Left lobe of liver (tissue), 2 donors: ENCODE measurements at places on chromosomes 2 and 18.

DNA sequence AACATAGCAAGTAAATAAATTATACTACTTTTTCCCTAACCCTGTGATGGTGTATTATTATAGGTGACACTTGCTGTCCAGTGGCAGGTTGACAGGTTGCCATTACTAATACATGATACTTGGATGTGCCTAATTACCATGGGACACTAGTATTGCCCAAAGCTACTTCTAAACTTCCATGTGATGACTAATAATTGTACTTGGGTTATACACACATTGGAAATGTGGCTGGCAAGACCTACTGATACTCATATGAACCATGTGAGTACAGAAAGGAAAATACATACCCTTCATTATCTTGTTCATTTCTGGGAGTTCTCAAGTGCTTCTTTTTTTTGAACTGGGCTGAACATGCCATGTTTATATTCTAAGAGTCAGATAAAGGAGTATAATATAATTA is 156.4 kb downstream of the IKZF2 start:
- no peak for DNase-seq

GRCh38 chr2:39523308-39524044 is 86.4 kb upstream of the MAP4K3 start:
- no peak for DNase-seq

- DNase-seq: no peak
Measured at GRCh38 chr2:25253153-25253626, 84.8 kb upstream of the POMC start.

DNA sequence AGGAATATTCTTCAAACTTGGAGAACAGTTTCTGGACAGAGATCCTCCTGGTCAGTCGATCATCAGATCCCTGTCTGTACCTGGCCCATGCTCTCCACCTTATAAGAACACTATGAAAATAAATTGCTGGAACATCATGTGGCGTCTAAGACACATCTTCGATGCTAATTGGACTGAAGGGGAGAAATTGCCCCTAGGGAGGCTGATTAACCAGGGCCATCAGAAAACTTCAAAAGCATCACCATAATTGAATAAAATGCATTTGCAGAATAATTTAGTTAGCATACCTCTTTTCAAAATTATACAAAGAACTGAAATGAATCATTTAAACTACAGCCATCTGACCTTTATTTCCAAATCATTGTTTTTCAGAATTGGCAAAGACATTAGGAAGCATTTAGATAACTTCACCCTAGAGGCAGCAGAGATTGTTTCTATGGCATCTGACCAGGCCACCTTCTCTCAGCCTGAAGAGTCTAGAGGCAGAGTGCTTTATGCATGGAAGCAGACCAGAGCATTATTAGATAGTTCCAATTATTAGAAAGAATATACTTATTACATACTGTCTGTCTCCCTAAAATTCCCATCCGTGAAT is 48.9 kb upstream of the CNTNAP5 start:
- DNase-seq: no peak

DNA sequence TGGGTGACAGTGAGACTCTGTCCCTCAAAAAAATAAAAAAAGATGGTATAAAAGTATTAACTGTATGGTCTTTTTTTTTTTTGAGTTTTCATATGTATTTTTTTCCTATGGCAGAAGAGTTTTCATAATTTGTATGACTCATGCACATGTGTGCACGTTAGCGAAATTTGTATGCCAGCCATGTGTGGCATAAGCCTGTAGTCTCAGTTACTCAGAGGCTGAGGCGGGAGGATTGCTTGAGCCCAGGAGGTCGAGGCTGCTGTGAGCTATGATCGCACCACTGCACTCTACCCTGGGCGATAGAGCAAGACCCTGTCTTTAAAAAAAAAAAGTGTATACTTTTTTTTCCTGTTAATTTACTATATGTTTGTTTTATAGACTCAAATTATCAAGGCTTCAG is 160.8 kb downstream of the TGIF1 start:
- no peak for DNase-seq

- DNase-seq: peak; percentile 80
Measured at GRCh38 chr2:28393114-28393836, 617 bp downstream of the FOSL2 start.

- DNase-seq: no peak
Measured at GRCh38 chr2:144351687-144352086, 168.2 kb downstream of the ZEB2 start.

- no peak for DNase-seq
Measured at GRCh38 chr2:55158111-55158814, 73.8 kb downstream of the CLHC1 start.

- no peak for DNase-seq
Measured at GRCh38 chr2:69494126-69494525, 56.9 kb upstream of the NFU1 start.

DNA sequence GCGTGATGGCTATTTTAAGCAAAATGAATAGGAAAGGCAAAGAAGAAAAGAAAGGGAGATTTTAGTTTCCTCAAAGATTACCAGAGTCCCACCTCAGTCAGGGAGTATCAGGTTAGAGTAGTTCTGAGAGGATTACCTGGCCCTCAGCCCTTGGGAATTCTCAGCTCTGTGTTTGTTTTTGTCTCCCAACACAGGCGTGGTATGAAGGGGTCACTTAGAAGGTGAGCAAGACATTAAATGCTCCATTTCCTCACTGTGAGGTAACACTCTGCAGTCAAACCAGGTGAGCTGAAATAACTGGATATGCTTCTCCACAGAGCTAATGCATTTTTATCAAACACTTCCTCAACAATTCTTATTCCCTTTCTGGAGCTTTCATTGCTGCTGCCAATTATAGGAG is 232.2 kb downstream of the IKZF2 start:
- no peak for DNase-seq

- DNase-seq: no peak
Measured at GRCh38 chr18:46910856-46911255, 6.5 kb downstream of the PIAS2 start.

DNA sequence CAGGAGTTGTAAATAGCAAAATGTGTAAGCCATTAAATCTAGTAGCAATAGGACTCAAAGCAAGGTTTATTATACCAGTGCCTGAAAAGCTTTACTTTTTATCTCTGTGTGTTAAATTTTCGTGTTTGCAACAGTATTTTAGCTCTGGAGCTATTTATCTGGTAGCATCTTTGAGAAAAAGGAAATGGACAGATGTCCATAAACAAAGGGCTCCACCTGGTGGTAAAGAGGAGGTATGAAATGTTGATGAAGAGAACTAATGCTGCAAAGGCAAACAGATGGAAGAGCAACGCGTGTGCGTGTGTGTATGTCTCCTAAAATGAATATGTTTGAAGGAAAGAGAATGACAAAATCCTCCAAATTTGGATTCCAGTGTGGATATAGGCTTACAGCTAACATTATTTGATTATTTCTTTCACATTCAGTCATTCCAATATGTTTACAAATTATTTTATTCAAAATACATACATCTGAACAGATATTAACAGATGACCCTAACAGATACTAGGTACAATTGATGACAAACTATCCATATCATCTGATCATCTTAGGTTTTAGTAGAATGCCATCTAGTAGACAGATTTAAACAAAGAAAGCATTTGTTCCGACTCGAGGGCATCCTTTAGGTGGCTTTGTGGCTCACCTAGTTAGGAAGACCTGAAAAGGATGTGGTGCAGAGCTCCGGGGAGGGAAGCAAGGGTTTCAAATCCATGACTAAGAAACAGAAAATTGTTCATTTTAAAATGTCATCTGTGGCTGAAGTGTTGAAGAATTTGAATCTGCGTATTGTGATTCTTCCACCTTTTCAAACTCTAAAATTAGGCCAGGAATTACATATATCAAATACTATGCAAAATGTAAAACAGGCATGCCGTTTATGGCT is 383.3 kb downstream of the MTX2 start:
- DNase-seq: no peak

- DNase-seq: no peak
Measured at GRCh38 chr2:195018462-195018861, 638.6 kb upstream of the SLC39A10 start.

GRCh38 chr18:45957100-45957499 is 10.0 kb downstream of the EPG5 start:
- no peak for DNase-seq

- DNase-seq: no peak
Measured at GRCh38 chr2:73937899-73938298, 11.2 kb downstream of the DGUOK start.

GRCh38 chr2:29920130-29920577 is 1.2 kb downstream of the ALK start:
- no peak for DNase-seq

DNA sequence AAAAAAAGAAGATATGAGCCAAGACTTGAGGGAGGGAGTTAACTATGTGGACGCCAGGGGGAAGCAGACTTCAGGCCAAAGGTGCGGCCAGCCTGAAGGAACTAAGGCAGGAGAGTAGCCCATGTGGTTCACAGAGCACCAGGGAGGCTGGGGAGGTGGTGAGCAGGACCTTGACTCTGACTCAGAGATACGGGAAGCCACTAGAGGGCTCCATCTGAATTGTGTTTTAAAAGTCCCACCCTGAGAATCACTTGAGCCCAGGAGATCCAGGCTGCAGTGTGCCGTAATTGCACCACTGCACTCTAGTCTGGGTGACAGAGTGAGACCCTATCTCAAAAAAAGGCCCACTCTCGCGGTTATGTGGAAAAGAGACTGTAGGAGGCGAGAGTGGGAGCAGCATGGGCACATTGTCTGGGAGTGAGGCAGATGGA is 12.3 kb downstream of the CEP192 start:
- no peak for DNase-seq

- no peak for DNase-seq
Measured at GRCh38 chr2:7015007-7015950, 98.1 kb downstream of the RNF144A start.

GRCh38 chr2:105447476-105447875 is 48.6 kb upstream of the FHL2 start:
- no peak for DNase-seq

GRCh38 chr18:49866680-49867079 is 53.3 kb upstream of the ACAA2 start:
- no peak for DNase-seq

- no peak for DNase-seq
Measured at GRCh38 chr2:165864296-165864695, 70.2 kb upstream of the GALNT3 start.

DNA sequence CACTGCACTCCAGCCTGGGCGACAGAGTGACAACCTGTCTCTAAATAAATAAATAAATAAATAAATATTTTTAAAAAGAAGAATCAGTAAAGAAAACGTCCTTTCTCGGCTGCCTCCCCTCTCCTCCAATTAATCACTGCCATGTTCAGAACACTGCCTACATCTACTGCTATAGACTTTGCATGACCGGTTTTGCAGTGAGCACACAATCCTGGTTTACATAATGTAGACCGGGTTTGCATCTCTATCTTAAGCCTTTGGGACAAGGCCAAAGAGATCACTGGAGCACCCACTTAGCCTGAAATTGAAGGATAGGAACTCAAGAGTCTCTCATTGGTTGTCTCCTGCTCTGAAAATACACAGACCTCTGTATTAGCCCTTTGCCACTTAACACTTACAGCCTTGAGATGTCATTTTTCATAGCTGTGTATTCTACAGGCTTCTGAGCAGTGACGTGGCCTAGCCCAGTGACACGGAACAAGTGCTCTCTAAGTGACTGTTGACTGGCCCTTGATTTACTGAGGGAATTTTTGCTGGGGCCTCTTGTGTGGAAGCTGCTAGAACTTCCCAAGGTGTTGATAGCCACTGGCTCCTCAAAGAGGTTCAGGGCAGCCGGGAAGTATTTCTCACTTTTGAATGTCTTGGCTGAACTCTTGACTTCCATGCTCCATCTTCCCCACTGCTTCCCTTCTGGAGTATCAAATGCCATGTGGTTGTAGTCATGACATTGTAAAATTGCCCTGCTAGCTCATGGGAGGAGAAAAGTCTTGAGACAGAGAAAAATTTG is 45.3 kb upstream of the CCBE1 start:
- DNase-seq: no peak
